Stimulated activated CD4-positive, alpha-beta T cell treated with anti-CD3 and anti-CD28 coated beads, Interleukin-1b, Interleukin-23, amount 100 ng/mL, for 1 hour (primary cell): ENCODE measurements at places on chromosomes 12 and 14.

DNA sequence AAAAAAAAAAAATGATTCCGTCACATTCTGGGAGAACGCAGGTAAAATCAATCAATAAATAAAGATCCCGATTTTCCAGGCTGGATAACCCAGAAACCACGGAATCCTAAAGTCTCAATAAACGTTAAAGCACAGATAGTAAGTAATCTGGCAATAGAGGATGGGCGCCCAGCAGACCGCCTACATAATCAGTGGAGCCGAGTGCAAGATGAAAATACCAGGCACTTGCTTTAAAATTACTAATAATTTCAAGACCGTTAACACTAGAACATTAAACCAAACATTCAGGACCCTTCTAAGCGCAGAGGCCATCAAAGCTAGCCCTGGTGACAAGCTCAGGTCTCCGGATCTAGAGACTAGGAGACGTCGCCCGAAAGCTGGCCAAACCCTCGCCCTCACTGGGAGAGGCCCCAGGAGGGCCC, 1.2 kb upstream of the DCAF11 start:
- DNase-seq, result no peak

- no peak for DNase-seq
These were observed 241.7 kb downstream of the CEP128 start for GRCh38 chr14:80699861-80700260.

DNA sequence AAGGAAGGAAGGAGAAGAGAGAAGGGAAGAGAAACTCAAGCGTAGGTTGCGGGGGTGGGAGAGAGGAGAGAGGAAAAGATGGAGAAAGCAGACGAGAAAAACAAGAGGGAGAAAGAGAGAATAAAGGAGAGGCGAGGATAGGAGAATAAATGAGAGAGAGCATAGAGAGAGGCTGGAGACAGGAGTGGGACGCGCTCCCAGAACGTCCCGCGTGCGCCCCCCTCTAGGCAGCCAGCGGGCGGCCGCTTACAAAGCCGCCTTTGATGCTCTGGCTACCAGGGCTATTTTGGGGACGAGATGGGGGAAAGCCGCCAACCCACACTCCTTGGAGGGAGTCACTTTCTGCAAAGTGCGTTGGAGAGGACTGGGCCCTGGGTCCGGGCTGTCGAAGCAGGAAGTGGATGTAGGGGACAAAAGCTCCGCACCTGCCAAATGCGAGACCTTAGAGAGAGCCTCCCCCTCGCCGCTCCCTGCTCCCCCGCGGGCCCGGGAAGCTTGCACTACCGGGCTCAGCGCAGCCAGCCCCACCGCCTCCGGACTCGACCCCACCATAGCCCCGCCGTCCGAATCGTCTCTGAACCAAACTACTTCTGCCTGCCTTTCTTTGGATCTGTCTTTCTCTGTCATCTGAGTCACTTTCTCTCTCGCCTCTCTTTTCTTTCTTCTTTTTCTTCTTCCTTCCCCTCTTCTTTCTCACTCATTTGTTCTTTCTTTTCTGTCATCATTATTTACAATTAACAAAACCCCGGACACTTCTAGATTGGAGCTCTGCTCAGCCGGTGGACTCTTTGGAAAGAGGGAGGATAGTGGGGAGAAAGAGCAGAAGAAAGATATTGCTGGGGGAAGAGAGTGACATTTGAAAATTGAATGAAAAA, 8.0 kb downstream of the ASCL1 start:
- DNase-seq, result no peak

DNA sequence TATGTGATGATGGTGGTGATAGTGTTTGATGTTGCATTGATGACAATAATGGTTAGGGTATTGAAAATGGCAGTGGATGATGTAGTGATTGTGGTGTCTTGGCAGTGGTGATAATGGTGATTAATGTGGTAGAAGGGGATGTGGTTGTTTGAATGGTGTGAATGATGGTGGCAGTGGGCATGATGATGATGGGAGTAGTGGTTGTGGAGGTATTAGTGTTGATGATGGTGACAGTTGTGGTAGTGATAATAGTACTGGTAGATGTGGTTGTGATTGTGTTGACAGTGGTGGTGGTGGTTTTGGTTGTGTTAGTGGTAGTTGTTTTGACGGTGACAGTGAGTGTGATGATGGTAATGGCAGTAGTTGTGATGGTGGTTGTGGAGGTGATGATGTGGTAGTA, 1049.0 kb downstream of the VRK1 start:
- no peak for DNase-seq
